Neuronal stem cell (in vitro differentiated cells): ENCODE measurements at places on chromosomes 4 and X.

GRCh38 chr4:113467581-113467980 is 294.0 kb downstream of the CAMK2D start:
- H3K4me1 ChIP-seq: peaks cover 6% of the 10 kb centered on the region
- no peak for DNase-seq
- no peaks in the 10 kb centered on the region for H3K27me3 ChIP-seq
- H3K36me3 ChIP-seq: peaks cover 19% of the 10 kb centered on the region

DNA sequence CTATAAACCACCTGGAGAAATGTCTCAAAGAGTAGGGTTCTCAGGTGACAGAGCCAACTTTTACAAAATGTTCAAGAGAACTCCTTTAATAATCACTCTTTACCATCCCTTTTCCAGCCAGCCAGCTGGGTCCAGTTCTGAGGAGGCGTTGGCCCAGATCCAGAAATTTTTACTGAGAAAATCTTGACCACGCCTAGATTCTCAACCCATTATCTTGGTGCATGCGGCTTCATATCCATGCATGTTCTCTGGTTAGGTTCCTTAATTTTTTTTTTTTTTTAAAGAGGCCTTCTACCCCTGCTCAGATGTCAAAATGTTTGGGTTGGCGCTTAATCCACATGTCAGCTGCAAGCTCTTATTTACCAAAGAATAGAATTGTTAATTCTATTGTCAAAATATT is 12.0 kb upstream of the MAP7D2 start:
- no peak for DNase-seq
- peaks cover 72% of the 10 kb centered on the region for H3K36me3 ChIP-seq
- H3K4me3 ChIP-seq: no peak overlapping the region

DNA sequence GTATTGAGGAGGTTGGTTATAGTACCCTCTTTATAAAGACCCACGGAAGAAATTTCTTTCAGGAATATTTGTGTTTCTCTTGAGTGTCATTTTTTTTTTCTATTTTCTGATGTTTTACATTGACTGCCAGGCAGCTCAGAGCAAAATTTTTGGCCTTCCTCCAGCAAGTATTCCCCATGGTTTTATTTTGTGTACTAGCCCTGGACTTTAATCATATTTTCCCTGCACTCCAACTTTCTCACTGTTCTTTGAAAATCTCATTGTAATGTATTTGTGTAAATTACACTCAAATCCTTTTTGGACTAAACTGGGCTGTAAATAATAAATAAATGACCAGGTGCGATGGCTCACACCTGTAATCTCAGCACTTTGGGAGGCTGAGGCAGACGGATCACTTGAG is 45.6 kb upstream of the USP46 start:
- no peak for DNase-seq
- no peak overlapping the region for H3K27ac ChIP-seq
- H3K36me3 ChIP-seq: no peaks in the 10 kb centered on the region

DNA sequence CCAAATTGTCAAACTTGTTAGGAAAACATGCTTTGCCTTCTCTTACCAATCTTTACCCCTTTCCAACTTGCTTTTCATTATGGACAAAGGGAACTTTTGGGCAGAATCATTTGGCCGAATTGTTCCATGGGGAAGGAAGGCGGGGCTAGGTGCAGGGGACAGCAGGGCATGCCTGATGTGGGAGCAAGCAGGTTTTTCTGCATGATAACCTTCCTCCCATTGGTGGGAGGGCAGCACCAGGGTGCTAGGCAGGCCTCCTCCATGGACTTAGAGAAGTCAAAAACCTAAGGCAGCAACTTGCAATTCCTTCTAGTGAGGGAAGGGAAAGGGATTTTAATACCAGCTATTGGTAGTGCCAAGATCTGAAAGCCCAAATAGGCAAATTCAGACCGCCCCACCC is 260.5 kb downstream of the MAPK10 start:
- H3K4me1 ChIP-seq: peaks cover 2% of the 10 kb centered on the region
- peaks cover 98% of the 10 kb centered on the region for H3K36me3 ChIP-seq
- H3K27me3 ChIP-seq: no peaks in the 10 kb centered on the region

- peaks cover 4% of the 10 kb centered on the region for H3K27me3 ChIP-seq
- no peak overlapping the region for H3K27ac ChIP-seq
- no peaks in the 10 kb centered on the region for H3K36me3 ChIP-seq
- H3K4me1 ChIP-seq: peaks cover 14% of the 10 kb centered on the region
These were observed 401 bp downstream of the SOWAHD start for GRCh38 chrX:119758731-119759247.
